ENCODE measurements at places on chromosomes 12 and 14.

DNA sequence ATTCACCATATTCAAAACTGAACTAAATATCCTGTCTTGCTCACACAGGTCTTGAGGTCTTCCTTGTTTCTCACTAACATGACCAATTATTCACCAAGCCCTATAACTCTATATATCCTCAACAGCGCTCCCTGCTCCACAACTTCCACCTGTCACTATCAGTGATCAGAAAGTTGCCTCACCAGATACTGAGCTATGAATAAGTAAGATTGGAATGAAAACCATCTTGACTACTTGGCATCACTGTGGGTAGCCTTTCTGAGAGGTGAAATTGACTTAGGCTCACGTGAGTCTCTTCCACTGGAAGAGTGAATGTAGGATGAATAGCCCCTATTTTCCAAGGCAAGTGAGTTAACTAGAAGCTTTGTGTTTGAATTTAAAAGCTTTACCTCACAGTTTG, 167.1 kb downstream of the PIK3C2G start:
- DNase-seq = no peak

GRCh38 chr12:89345376-89345775, 6.9 kb downstream of the DUSP6 start:
- no peak for DNase-seq

GRCh38 chr12:70994217-70994788, 73.8 kb upstream of the PTPRR start:
- DNase-seq = no peak

- no peak for DNase-seq
Measured at GRCh38 chr12:4628406-4628805, 20.4 kb downstream of the AKAP3 start.

GRCh38 chr14:34766606-34767005, 52.2 kb upstream of the CFL2 start:
- DNase-seq = no peak

- no peak for DNase-seq
Measured at GRCh38 chr14:73714656-73715081, 485 bp upstream of the PNMA1 start.

- DNase-seq = no peak
Measured at GRCh38 chr14:100822013-100822412, 3.9 kb upstream of the MEG3 start.

DNA sequence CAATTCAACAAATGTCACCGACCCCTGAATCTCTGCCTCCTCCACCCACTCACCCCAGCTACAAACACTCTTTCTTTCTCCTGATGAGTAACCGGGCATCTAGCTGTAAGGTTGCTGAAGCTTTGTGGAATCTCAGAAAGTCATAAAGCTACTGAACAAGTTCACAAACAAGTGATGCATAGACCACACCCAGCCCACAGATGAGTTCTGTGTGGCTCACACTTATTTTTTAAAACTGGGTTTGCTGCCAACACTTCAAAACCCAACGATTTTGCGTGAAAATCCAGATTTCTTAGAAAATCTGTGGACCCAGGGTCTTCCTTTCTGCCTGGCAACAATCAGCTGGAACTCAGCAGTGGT, 96.1 kb downstream of the APAF1 start:
- no peak for DNase-seq
